ENCODE measurements at places on chromosomes 2 and 18.

DNA sequence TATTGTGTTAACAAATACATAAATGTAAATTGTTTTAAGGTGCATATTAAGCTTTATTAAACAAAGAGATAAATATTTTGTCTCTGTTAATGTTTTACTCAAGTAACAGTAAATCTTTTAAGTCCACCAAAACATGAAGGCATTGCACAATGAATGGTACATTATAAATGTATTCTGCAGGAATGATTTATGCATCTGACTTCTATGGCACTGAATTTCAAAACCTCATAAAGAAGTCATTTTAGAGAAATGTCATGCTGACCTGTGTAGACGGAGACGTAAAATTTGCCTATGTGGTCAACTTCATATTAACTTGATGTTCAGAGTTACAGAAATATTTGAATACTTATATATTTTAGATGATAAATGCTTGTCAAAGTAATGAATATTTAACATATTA is 194.7 kb downstream of the BABAM2 start:
- no peak for DNase-seq

GRCh38 chr2:156340804-156341451 is 8.4 kb upstream of the NR4A2 start:
- DNase-seq: peak; percentile 40

GRCh38 chr2:8987410-8987809 is 16.1 kb downstream of the MBOAT2 start:
- DNase-seq: no peak

DNA sequence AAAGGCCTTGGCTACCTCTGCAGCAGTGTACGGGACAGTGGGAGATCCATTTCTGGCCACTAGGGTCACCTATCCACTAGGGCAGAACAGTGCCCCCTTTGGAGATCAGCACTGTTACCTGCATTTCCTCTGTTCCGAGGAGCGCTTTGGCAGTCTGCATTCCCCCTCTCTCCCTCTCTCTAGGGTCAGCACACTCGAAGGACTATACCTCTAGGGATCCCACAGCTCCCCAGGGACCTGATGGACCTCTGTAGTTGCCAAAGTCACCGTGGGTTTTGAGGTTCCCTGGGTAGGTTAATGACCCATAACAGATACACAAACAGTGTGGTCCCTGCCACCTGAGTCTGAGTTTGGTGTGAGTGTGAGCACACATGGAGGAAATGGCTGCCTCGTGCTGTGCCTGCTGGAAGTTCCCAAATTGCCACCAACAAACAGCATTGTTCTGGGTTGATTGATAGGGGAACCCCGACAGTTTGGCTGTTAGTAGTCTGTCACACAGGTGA is 99.8 kb upstream of the VWC2L start:
- no peak for DNase-seq

DNA sequence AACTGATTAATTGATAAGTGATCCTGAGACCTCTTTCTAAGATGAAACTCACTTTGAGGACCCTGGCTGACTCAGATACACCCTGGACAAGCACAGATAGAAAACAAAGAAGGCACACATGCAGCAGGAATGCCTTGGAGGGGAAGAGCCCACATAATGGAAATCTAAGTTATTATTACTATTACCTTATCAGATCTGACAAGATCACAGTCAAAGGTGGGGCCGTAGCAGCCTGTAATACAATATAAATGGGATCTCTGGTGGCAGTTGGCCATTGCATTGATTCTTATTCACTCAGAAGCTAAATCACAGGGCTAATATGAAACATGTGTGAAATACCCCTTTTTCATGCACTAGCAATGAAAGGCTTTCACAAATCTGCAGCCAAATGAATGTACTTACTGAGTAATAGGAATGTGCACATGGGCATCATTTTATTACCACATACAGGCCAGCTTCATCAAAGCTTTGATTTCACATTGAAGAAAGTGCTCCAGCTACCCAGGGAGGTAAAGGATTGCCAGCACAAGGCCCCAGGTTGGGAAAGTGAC is 84.0 kb downstream of the ZBTB7C start:
- no peak for DNase-seq

DNA sequence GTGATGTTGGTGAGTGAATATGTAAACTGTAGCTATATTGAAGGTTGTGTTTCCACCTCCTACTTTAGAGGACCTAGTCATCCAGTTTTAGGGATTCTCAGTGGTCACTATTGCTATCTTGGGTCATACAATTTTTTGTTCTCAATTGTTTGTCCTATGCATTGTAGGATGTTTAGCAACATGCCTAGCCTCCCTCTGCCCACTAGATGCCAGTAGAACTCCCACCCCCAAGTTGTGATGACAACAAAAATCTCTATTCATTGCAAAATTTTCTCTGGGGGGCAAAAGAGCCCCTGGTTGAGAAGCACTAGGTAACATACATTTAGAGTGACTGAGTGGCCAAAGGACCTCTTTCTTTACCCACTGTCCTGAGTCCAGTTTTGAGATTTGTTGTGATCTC is 87.3 kb downstream of the LRRTM4 start:
- no peak for DNase-seq

GRCh38 chr18:22173221-22173927 is 4.0 kb downstream of the GATA6 start:
- DNase-seq: no peak

- peak; percentile 99 for DNase-seq
These were observed 555 bp downstream of the TMEM18 start for GRCh38 chr2:676647-677055.
